CD4-positive, alpha-beta T cell (primary cell): ENCODE measurements at places on chromosomes 2 and 18.

DNA sequence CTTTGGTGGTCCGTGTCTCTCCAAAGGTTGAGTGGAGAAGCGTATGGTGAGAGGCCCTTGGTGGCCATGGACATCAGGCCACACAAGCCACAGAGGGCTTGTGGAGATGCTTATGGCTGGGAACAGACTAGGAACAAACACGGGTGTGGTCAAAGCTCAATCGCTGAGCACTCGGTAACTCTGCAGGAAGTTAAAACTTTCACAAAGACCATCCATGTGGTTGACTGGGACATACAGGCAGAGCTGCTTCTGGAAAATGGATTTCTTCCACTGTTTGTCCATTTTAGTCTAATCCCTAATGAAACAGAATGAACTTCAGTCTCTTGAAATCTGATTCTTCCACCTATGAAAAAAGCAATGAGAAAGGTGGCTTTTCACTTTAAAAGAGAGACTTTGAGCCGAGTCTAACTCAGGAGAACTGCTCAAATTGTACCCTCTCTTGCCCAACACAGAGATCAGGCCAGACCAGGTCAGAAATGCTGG lies 17.7 kb downstream of the GDF7 start:
- no peak for DNase-seq

DNA sequence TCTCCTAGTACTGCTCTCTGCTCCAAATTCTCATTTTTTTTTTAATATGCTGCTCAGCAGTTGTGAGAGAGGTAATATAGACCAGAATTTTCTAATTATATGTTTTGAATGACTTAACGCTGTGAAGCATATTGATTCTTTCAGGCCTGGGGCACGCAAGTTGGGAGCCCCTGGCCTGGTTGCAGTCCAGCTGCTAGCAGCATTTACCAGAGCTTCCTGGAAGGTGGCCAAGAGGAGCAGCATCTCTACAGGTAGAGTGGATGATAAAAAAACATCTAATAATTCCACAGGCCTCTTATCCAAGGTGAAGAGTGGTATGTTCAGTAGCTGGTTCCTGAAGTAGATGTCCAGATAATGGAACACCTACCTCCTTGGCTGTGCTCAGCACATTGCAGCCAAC lies 7.3 kb upstream of the UGP2 start:
- DNase-seq, result no peak

GRCh38 chr18:59699750-59700534 lies 2.7 kb upstream of the CCBE1 start:
- no peak for DNase-seq

GRCh38 chr2:191488135-191488534 lies 189.8 kb upstream of the NABP1 start:
- no peak for DNase-seq

DNA sequence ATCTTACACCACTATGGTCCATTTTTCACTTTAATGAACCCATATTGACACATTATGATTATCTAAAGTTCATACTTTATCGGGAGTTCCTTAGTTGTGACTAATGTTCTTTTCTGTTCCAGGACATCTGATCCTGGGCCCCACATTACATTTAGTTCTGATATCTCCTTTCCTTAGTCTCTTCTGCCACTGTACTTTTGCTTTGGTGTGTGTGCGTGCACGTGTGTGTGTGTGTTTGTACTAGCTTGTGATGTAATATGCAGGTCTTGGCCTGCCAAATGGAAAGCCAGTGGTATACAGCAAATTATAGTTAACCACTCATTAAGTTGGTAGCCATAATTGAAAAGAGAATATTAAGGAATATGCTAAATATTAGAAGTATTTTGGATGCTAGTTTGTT lies 88.0 kb downstream of the CDC42EP3 start:
- DNase-seq, result no peak
